Activated T-cell treated with anti-CD3 and anti-CD28 coated beads, Interleukin-2, amount 50 U/mL, for 72 hours (primary cell): ENCODE measurements at places on chromosomes 1 and 21.
A peak's percentile ranks its signal among the peaks of the same experiment; 100 is the strongest.

DNA sequence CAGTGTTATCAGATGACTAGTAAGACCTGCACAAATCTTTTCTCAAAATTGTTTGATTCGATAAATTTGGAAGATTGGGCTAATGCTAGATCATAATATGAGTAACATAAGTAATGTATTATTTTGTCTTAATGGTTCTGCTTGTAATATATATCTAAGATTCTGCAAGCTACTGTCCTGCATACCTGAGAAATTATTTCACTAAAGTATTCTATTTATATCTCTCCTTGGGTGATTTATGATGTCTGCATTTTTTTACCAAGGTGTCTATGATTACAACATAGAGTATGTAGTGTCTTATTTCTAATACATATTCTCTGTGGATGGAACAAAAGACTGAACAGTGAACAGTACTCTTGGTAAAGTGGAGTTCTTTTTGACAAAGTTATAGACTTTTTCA, 166.6 kb downstream of the CLEC20A start:
- no peak for DNase-seq

- DNase-seq, result no peak
Measured at GRCh38 chr1:207388721-207389120, 65.4 kb upstream of the CR2 start.

DNA sequence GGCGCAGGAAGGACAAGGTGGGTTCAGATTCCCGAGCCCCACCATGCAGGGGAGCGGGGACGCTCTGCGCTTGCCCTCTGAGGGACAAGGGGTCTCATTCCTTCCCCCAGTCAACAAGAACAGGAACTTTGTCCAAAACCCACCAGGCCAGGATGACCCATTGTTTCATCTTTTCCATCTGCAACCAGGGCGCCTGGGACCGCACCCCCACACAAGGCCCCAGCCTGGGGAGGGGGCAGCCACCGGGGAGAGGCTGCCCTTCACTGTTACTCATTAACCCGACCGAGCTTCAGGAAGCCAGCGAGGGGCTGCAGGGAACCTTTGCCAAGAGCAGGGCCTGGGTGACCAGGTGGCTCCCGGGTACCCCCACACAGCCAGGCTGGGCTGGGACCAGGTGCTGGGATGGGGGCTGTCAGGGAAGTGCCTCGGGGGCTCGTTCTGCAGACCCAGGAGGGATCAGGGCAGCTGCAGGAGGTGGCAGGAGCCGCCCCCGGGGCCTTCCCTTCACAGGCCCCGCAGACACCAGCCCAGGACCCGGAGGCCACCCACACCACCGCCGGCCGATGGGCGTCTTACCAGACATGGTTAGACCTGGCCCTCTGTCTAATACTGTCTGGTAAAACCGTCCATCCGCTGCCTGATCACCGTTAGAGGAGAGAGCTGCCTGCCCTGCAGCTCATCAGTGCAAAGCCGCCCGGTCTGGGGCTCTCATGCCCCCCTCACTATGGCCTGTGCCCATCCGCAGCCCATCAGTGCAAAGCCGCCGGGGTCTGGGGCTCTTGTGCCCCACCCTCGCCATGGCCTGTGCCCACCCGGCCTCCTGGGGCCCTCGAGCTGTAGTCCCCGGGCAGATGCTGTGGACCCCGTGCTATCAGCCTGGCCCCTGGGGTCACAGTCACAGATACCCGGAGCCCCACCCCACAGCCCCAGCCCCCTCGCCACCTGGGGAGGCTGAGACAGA, 4.9 kb upstream of the TTLL10 start:
- DNase-seq, result no peak

DNA sequence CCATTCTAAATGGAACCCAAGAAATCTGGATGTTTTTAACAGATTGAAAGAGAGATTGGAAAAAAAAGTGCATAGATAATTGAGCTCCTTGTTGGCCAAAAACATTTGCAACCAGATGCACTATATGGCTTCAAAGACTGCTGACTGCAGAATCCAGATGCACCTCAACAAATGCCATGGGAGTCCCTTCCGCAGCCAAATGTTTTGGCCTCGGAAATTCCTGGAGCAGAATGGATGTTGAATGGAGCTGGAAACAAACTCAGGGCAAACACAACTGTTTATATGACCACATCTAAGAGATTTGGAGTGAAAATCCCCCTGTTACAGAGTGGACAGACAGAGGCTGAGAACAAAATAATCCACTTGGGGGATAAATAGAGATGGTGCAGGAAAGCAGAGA, 285.0 kb upstream of the NFIA start:
- no peak for DNase-seq

DNA sequence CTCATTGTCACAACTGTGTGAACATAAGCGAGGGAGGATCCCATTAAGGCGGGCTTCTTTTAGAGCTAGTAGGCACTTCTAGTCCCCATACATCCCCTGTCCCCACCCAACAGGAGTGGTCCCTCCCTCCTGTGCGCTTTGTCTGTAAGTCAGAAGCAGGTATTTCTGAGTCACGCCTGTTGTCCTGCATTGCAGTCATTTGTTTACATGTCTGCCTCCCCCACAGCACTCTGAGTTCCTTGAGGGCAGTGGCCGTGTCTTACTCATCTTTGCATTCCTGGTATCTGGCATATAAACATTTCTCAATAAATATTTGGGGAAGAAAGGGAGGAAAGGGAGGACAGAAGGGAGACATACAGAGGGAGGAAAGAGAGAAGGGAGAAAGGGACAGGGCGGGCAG, 40.3 kb downstream of the PLEKHA6 start:
- no peak for DNase-seq

GRCh38 chr1:162248854-162249535, 127.7 kb downstream of the SPATA46 start:
- no peak for DNase-seq

GRCh38 chr21:33974513-33975468, 59.2 kb upstream of the ATP5PO start:
- DNase-seq, result no peak

- DNase-seq, result no peak
Measured at GRCh38 chr1:18412882-18413353, 67.8 kb upstream of the KLHDC7A start.

- DNase-seq, result no peak
Measured at GRCh38 chr1:200493344-200493743, 83.5 kb upstream of the ZNF281 start.

- DNase-seq, result no peak
Measured at GRCh38 chr1:180560200-180560867, 1.6 kb downstream of the OVAAL start.

- DNase-seq, result no peak
Measured at GRCh38 chr1:183289051-183289496, 103.0 kb downstream of the LAMC2 start.

- no peak for DNase-seq
Measured at GRCh38 chr1:162033428-162033827, 9.8 kb upstream of the OLFML2B start.

- no peak for DNase-seq
Measured at GRCh38 chr21:41584603-41585176, 76.7 kb upstream of the TMPRSS2 start.

GRCh38 chr21:43278359-43278758, 109.6 kb downstream of the CRYAA start:
- DNase-seq, result no peak

- no peak for DNase-seq
Measured at GRCh38 chr1:222037720-222038119, 295.8 kb upstream of the DUSP10 start.

DNA sequence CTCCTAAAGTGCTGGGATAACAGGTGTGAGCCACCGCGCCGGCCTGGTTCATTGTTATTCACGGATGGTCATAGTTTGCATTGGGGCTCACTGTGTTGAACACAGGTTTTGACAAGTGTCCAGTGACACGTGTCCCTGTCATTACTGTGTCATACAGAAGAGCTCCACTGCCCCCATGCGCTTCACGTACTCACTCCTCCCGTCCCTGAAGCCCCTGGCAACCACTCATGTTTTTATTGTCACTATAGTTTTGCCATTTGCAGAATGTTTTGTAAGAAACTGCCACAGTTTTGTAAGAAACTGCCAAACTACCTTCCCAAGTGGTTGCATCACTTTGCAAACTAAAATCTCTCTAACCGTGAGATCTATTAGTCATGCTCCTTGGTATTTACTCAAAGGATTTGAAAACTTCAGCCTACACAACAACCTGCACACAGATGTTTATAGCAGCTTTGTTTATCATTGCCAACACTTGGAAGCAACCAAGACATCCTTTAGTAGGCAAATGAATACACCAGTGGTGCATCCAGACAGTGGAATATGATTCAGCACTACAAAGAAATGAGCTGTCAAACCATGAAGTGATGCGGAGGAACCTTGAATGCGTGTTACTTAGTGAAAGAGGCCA, 163.2 kb upstream of the COL6A1 start:
- peak; percentile 37 for DNase-seq

- no peak for DNase-seq
Measured at GRCh38 chr1:8679395-8679800, 138.0 kb downstream of the RERE start.

DNA sequence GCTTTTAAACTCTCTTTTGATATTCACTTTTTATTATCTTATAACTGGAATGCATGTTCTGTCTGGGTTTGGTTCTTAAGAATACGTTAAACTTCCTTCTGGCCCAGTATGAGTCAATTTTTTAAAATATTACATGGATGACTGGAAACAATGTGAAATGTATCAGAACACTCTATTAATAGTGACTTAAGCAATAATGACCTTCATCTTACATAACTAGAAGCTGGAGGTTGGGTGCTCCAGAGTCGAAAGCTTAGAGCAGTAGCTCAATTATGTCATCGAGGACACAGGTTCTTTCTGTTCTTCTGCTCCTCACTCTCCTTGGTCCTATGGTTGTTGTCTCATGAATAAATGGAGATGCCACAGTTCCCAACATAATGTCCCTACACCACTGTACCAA, 91.6 kb upstream of the FOXD3 start:
- no peak for DNase-seq

GRCh38 chr21:24310788-24311187, 1296.5 kb downstream of the MRPL39 start:
- no peak for DNase-seq

- no peak for DNase-seq
Measured at GRCh38 chr1:167565922-167566321, 12.4 kb upstream of the CREG1 start.

DNA sequence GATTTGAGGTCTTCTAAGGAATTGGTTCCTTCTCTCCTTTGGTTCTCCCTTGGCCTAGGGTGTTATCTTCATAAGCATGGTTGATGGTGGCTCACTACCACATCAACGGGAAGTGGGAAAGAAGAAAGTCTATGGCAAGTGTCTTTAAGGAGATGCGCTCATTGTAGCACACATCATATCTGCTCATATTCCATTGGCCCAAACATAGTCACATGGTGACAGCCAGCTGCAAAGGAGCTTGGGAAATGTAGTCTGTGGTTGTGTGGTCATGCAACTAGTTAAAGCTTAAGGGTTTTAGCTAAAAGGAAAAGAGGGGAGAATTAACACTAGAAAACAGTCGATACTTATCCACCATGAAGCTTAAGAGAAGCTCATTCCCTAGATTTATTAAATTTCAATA, 11.4 kb upstream of the MRPS6 start:
- DNase-seq, result no peak

DNA sequence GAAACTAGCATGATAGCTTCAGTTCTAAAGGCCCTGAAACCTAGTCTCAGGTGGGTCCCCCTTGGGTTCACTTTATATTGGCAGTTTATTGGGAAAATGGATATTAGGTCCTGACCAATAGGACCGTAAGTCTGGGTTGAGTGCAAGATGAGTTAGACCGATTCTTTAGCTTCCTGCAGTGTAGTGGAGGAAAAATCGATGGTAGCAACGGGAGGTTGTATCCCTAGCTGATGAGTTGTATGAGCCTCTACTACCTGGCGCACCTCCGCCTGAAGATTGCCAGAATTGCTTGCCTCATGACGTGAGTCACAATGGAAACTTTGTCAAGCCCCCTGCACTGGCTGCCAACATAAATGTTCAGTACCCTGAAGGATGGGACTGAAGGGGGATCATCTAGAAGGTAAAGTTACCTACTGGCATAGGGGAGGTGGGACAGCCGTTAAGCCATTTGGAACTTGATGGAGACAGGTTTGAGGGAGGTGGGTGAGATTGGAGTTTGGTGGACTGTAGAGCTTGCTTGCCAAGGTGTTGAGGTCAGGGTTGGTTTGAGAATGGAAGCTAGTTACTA, 3.9 kb downstream of the RCC1 start:
- DNase-seq, result peak; percentile 40
